ENCODE measurements at places on chromosomes 5 and 9.
A peak's percentile ranks its signal among the peaks of the same experiment; 100 is the strongest.

DNA sequence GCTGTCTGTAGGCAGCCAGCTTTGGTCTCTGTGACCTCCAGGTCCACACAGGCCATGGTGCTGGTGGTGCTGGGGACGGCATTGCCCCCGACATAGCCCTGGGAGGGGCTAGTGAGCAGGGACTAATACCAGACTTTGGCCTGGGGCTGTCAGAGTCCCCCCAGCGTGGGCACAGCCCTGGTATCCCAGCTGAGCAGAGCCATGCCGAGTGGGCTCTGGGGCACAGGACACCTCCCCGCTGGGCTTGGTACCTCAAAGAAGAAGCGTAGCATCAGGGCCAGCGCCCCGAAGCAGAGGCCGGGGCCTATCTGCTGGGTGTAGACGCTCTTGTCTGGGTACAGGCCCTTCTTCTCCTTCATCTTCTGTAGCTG is 9.5 kb downstream of the MYMK start:
- no peak for DNase-seq

GRCh38 chr5:1011226-1011631 is 2.6 kb downstream of the NKD2 start:
- DNase-seq: peak; percentile 2

DNA sequence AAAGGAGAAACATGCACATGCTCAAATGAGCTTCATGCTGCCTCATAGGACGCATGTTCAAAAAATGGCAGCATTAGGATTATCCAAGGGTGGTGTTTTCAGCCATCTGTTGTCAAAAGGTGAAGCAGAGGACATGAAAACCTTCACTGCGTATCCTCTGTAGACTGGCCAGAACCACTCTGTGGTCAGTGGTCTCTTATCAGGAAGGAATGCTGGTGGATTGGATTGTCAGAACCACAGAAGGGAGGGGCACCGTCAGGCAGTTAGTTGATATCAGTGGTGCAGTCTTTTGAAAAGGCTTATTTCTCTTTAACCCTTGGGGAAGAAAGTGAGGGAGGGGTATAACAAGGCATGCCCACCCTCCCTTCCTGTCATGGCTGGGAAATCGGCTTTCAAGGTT is 100.1 kb downstream of the FBXL7 start:
- DNase-seq: no peak

GRCh38 chr9:106174346-106174745 is 480.0 kb downstream of the TMEM38B start:
- no peak for DNase-seq

GRCh38 chr9:134405527-134405926 is 79.3 kb downstream of the RXRA start:
- DNase-seq: no peak

- no peak for DNase-seq
Observed at GRCh38 chr5:175902026-175902425, 30.6 kb downstream of the CPLX2 start.

DNA sequence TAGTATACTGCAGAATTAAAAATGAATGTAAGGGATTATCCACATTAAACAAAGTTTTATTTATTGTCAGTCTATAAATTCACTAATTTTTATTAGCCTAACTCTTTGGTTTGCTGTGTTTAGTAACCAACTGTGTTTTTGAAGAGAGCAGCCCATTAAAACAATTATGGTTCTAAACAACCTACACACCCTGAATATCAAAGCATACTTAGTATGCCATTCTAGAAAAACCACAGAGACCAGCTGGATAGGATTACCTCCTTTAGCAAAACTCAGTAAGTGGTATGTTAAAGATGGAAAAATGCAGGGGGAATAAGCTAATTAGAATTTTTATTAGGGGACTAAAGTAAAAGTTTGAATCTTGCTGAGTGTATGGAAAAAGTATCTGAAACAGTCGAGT is 1981.7 kb upstream of the NUDT12 start:
- DNase-seq: no peak

DNA sequence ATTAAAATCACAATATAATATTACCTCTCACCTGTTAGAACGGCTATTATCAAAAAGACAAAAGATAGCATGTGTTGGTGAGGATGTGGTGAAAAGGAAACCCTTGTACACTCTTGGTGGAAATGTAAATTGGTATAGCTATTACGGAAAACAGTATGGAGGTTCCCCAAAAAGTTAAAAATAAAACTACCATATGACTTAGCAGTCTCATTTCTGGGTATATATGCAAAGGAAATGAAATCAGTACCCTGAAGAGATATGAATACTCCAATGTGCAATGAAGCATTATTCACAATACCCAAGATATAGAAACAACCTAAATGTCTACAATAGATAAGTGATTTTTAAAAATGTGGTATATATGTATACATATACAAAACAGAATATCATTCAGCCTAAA is 199.9 kb downstream of the SNX18 start:
- DNase-seq: no peak
